ENCODE measurements at places on chromosomes 16 and 17.

- no peak for DNase-seq
Observed at GRCh38 chr17:47066095-47066494, 87.0 kb upstream of the RPRML start.

DNA sequence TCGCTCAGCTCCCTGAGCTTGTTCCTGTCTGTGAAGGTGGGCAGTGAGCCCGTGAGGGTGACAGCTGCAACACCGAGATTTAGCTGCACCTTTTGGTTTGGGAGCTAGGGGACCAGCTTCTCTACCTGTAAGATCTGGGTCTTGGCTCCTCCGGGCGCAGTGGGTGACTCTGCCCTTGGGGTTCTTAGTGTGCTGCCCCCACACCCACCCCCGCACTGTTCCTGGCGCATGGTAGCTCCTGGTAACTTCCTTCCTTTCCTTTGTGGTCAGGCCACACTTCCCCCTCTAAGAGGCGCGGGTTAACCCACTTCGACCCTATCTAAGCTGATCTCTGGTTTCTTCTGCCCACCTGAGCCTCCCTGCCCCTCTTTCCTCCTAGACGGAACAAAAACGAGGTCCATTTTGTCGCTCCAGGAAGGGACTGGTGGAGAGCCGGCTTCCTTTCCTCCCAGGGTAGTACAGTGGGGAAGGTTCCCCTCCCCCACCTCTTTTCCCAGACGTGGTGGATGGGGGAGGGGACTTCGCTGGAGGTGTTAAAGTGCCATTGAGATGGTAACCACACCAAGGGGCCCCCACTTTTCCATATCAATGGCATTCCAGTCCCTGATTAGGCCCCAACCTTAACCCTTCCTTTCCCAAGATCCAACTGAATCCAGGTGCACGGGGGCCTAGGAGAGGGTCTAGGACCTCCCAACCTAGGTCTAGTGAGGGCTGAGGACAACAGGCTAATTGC is 4.6 kb upstream of the CLDN9 start:
- DNase-seq = no peak

DNA sequence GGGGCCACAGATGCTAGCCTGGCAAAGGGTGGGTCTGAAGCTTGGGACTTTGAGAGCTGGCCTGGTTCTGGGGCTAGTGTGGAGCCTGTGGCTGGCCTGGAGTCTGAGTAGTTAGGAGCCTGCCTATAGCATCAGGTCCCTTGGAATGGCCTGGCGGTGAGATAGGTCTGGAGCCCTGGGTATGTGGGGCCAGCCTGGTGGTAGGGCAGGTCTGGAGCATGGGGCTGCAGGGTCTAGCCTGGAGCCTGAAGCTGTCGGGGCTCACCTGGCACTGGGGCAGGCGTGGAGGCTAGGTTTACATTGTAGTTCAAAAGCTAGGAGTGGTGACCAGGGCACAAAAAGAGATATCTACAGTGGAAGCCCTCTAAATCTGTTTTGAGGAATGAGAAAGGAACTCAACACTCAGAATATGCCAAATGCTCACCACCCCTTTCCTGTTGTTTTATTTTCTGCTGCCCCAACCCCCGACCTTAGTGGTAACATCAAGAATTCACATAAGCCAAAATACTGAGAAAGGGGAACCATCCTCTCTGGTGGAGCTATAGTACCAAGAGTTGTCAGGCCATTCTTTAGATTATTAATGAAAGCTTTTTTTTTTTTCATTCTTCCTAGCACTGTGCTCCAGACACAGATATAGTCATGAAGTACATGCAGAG is 100.3 kb downstream of the TANC2 start:
- DNase-seq = no peak

DNA sequence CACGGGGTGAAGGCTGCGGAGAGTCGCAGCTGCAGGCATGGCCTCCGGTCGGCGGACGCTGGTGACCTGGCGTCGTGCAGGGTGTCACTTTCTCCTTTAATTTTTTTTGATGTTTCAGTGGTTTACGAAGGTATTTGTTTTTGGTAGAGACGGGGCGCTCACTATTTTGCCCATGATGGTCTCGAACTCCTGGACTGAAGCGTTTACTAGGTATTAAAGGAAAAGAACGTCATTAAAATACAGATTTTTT is 17.1 kb downstream of the ZNF213 start:
- no peak for DNase-seq

DNA sequence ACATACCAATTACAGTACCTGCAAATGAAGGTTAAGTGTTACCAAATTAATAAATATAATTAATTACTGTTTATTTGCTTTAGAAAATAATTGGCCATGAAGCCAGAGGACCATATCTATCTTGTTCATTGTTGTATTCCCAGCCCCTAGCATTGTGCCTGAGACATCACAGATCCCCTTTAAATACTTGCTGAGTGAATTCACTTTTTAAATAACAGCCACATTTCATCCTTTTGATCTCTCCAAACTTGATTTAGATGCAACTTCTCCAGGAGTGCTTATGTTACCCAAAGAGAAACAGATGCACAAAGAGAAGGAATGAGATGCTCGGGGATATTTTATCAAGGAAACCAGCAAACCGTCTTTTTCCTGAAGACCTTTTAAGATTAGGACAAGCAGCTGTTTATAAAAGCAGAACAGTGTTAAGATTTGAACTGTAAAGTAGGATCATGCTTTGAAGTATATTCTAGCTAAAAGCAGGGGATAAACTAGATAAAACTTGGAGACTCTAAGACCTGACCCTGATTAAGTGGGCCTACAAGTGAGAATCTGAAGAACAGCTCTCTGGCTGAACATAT is 66.3 kb downstream of the CHD9 start:
- no peak for DNase-seq

GRCh38 chr17:48003417-48004151 is 32.7 kb downstream of the CDK5RAP3 start:
- no peak for DNase-seq

DNA sequence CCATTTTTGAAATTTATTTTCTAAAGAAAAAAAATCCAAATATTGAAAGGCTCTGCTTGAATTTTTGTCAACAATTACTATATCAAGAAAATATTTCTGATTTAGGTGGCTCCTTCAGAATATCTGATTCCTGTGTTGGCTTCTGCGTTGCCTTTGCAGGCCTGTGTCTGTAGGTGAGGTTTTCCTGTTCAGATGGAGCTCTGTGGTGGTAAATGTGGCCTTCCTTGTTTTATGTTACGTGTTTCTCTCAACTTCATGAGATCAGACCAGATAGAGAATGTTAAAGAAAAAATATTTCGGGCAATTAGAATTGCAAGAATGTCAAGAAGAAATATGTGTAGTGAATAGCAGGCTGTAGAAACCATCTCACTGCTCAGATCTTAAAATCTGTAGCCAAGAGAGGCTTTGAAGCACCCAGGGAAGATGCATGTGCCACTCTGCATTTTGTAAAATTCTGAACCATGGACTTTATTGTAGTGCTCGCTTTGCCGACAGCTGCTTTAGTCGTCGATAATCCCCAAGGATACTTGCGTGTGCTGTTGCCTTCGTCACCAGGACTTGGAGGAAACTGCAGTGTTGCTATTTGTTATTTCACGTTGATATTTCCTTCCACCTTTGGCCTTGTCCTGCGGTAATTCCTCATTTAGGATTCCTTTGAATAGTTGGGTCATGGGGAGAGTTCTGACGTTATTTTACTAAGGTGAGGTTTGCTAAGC is 69.9 kb downstream of the RPTOR start:
- DNase-seq = no peak

DNA sequence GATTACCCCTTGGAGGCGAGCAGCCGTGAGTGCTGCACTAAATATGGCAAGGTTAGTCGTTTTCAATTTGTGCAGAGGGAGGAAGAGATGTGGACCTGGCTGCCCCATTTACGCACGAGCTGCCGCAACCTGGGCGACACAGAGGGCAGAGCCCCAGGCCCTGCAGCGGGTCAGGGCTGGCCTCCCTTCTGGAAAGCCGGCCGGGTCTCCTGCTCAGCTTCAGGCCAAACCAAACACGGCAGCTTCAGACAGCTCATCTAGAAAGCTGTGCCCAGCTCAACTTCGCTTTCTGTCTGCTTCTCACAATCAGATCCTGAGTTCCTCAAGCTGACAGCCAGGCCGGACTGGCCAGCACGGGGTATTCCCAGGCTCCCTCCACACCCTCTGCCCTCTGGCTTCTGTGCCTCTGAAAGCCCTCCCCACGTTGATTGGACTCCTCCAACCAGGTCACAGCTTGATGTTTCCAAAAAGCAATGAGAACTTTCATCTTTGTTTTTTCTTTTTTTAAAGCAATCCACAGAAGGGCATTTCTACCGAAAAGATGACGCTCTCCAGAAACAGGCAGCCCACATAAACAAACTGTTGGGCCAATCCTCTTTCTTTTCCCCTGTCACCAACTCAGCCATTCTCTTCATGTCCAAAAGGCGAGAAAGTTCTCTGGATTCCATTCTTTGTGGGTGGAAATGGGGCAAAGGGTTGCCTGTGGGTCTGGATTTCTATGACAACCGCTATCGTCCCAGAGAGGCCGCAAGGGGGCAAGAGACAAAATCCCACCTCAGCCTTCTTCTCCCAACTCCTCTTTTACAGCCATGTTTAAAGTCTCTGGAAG is 189.0 kb downstream of the ZFHX3 start:
- no peak for DNase-seq

GRCh38 chr16:23753908-23754593 is 775 bp upstream of the CHP2 start:
- no peak for DNase-seq

GRCh38 chr17:53607475-53607874 is 215.3 kb upstream of the KIF2B start:
- no peak for DNase-seq

GRCh38 chr17:80584176-80584905 is 39.7 kb downstream of the RPTOR start:
- peak; percentile 18 for DNase-seq

GRCh38 chr16:88804173-88804551 is 573 bp downstream of the CDT1 start:
- no peak for DNase-seq

DNA sequence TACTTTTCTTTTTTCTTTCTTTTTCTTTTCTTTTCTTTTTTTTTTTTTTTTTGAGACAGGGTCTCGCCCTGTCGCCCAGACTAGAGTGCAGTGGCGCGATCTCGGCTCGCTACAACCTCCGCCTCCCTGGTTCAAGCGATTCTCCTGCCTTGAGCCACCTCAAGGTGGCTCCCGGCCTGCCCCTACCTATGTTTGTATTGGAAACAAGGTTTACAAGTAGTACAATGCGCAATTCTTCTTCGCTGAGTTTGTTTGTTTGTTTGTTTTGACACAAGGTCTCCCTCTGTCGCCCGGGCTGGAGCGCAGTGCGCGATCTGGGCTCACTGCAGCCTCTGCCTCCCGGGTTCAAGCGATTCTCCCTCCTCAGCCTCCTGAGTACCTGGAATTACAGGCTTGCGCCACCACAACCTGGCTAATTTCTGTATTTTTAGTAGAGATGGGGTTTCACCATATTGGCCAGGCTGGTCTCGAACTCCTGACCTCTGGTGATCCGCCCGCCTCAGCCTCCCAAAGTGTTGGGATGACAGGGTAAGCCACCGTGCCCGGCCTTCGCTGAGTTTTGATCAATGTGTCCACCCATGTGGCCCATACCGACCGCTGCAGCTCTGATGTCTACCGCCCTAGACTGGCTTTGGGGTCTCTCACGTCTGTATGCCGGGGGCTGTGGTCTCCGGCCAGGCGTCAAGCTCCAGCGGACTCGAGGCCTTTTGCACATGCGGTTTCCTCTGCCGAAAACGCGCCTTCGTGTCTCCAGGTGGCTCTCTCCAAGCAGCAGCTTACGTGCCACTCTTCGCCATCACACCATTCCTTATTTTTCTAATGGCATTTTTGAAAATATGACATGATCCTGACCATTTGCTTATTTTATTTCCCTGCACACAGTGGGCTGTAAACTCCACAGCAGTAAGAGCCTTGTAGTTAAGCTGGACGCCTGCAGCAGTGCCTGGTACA is 1.1 kb upstream of the YBX2 start:
- no peak for DNase-seq

DNA sequence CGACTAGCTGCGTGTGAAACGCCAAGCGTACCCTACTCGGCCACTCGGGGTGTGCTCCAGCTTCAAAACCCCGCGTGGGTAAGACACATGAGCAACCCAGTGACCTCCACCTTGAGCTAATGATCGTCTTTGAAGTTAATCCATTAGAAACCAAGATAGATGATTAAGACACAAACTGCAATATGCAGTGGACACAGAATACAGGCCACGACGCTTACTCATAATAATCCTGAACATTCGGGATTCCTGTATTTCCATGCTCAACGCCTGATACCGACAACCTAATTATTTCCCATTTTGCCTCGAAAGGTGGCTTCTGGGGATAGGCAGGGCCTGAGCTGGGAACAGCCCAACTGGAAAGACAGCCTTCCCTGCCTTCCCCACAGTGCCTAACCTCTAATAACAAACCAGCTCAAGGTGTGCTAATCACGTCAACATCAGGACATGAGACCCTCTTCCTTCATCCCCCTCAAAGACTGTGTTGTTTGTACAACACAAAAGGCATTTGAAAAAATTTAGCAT is 504 bp upstream of the COPRS start:
- no peak for DNase-seq

GRCh38 chr17:72030067-72030899 is 90.5 kb upstream of the SOX9 start:
- DNase-seq = peak; percentile 83

- DNase-seq = no peak
Observed at GRCh38 chr17:28093999-28094716, 51.7 kb downstream of the NLK start.
